Testis (tissue), 5 donors: ENCODE measurements at places on chromosomes 3 and 15. TPM values are rescaled to one million over a fixed set of nuclear protein-coding genes. Genes with fewer than 3 reads are reported as not detected.

DNA sequence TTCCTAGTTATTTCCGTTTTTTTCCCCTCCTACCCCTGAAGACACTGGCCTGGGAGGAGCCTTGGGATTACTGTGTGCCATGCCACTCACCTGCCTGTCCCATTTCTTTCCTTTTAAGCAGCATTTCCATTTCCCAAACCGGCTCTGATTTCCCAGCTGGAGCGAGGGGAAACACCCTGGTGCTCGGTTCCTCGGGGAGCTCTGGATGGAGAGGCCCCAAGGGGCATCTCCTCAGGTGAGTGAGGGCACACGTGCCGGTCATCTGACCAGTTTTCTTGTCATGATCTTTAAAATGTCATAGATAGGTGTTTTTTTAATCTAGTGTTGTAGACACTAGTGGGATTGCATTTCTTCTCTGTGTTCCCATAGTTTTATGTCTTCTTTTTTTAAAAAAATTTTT is 2.7 kb downstream of the ZNF662 start:
- no peaks in the 10 kb centered on the region for H3K27me3 ChIP-seq
- H3K27ac ChIP-seq, result no peak overlapping the region
- no peaks in the 10 kb centered on the region for H3K36me3 ChIP-seq
- H3K4me3 ChIP-seq, result no peak overlapping the region
- DNase-seq, result no peak
- peaks cover 11% of the 10 kb centered on the region for H3K4me1 ChIP-seq

GRCh38 chr3:66394019-66394752 is 106.6 kb downstream of the LRIG1 start:
- no peak overlapping the region for H3K4me3 ChIP-seq
- H3K27ac ChIP-seq, result peak overlapping the region; percentile 44
- no peaks in the 10 kb centered on the region for H3K36me3 ChIP-seq
- DNase-seq, result no peak

GRCh38 chr15:69660114-69660513 is 207.5 kb downstream of the RPLP1 start:
- H3K27ac ChIP-seq, result no peak overlapping the region
- H3K4me1 ChIP-seq, result peaks cover 4% of the 10 kb centered on the region
- no peaks in the 10 kb centered on the region for H3K27me3 ChIP-seq
- no peak overlapping the region for H3K4me3 ChIP-seq
- no peak for DNase-seq

DNA sequence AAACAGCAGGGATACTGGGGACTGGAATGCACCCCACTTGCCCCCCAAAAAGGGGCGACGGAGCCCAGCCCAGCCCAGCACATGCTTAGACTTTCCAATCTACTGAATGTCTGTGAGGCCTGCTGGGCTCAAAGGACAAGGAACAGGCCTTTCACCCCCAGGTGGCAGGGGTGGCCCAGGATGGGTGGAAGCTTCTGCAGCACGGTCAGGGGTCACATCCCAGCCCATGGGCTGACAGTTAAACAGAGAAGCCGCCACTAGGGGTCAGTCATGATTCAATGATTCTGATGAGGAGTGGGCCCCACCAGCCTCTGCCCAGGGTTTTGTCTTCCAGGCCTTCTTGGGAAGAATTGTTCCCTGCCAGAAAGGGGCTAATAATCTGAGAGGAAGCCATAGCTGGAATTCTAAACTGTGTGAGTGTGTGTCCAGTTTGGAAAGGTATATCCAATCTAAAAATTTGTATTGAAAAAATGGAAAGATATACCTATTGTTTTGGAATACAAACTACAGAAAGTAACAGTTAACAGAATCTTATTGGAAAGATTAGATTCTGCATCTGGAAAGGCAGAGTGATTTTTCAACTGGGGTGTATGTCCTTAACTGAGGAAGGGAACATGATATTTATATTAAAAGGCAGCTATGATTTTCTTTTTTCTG is 2.2 kb downstream of the CHRNB4 start:
- H3K36me3 ChIP-seq, result no peaks in the 10 kb centered on the region
- no peak overlapping the region for H3K27ac ChIP-seq
- H3K27me3 ChIP-seq, result no peaks in the 10 kb centered on the region
- H3K4me3 ChIP-seq, result no peak overlapping the region
- H3K4me1 ChIP-seq, result peaks cover 4% of the 10 kb centered on the region
- peak; percentile 79 for DNase-seq

- no peak overlapping the region for H3K4me3 ChIP-seq
- H3K4me1 ChIP-seq, result no peaks in the 10 kb centered on the region
- H3K27ac ChIP-seq, result no peak overlapping the region
Measured at GRCh38 chr3:148930752-148931151, 60.6 kb upstream of the GYG1 start.

DNA sequence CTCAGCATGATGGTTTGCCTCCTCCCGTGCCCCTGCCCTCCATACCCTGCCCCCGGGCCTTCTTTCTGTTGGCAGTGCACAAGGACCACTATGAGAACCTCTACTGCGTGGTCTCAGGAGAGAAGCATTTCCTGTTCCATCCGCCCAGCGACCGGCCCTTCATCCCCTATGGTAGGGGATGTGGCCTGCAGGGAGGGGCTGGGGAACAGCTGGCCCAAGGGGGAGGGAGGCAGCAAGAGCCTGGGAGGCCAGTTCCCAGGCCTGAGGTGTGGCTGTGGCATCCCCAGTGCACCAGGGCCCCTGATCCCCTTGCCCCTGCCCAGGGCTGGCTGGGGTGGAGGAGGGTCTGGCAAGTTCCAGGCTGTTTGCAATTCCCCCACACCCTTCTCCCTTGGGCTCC is 2.6 kb upstream of the PLA2G4B start:
- H3K36me3 ChIP-seq, result no peaks in the 10 kb centered on the region
- no peak overlapping the region for H3K27ac ChIP-seq
- H3K27me3 ChIP-seq, result no peaks in the 10 kb centered on the region
- H3K4me3 ChIP-seq, result no peak overlapping the region

DNA sequence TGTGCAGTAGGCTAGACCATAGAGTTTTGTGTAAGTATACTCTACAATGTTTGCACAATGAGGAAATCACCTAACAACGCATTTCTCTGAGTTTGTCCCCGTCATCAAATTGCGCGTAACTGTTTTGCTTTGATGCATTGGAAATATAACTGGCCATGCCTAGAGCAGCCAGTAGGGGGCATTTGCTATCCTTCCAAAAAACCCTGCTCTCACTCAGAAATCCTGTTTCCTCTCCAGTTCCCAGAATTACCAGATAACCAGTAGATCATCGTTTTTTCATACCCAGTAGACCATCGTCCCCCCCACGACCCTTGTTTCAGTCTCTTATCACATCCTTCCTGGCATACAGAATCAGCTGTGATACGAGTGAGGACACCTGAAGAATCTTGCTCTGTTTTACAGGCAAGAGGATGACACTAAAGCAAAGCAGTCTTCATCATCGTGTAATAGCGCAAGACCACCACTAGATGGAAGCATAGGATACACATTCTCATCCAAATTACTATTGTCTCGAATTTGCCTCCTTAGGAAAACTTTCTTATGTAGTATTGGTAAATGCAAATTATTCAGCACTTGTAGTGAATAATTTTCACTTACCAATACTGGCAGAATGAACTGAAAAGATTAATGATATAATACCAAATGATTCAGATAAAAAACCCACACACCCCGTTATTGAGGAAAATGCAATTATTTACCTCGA is 4.4 kb upstream of the GABRR3 start:
- no peaks in the 10 kb centered on the region for H3K36me3 ChIP-seq
- DNase-seq, result peak; percentile 75
- no peaks in the 10 kb centered on the region for H3K4me1 ChIP-seq
- peak overlapping the region; percentile 22 for H3K4me3 ChIP-seq
- H3K27ac ChIP-seq, result no peak overlapping the region

- H3K36me3 ChIP-seq, result no peaks in the 10 kb centered on the region
- no peak overlapping the region for H3K4me3 ChIP-seq
- no peaks in the 10 kb centered on the region for H3K4me1 ChIP-seq
- no peak overlapping the region for H3K27ac ChIP-seq
- no peaks in the 10 kb centered on the region for H3K27me3 ChIP-seq
- DNase-seq, result no peak
Measured at GRCh38 chr3:196260784-196261183, 26.7 kb downstream of the PCYT1A start.

GRCh38 chr15:40428185-40428584 is 12.6 kb upstream of the BAHD1 start:
- no peaks in the 10 kb centered on the region for H3K4me1 ChIP-seq
- H3K27me3 ChIP-seq, result no peaks in the 10 kb centered on the region
- H3K4me3 ChIP-seq, result no peak overlapping the region
- H3K36me3 ChIP-seq, result no peaks in the 10 kb centered on the region
- DNase-seq, result no peak

DNA sequence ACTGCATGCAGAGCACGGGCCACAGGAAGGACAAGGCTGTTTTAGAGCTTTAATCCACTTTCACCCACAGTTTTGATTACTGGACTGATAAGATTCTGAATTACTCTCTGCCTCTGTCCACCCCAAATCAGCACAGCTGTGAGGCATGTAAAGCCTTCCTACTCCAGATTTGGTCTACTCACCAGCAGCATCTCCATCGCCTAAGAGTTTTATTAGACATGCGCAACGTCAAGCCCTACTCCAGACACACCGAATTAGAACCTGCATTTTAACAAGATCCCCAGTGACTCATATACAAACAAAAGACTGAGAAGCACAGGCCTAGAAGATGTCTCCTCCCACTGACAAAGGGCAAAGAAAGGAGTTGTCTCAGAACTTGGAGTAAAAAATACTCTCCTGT is 221.2 kb downstream of the TUSC7 start:
- no peaks in the 10 kb centered on the region for H3K27me3 ChIP-seq
- H3K4me3 ChIP-seq, result no peak overlapping the region
- no peak for DNase-seq
- H3K36me3 ChIP-seq, result no peaks in the 10 kb centered on the region
- H3K4me1 ChIP-seq, result no peaks in the 10 kb centered on the region

DNA sequence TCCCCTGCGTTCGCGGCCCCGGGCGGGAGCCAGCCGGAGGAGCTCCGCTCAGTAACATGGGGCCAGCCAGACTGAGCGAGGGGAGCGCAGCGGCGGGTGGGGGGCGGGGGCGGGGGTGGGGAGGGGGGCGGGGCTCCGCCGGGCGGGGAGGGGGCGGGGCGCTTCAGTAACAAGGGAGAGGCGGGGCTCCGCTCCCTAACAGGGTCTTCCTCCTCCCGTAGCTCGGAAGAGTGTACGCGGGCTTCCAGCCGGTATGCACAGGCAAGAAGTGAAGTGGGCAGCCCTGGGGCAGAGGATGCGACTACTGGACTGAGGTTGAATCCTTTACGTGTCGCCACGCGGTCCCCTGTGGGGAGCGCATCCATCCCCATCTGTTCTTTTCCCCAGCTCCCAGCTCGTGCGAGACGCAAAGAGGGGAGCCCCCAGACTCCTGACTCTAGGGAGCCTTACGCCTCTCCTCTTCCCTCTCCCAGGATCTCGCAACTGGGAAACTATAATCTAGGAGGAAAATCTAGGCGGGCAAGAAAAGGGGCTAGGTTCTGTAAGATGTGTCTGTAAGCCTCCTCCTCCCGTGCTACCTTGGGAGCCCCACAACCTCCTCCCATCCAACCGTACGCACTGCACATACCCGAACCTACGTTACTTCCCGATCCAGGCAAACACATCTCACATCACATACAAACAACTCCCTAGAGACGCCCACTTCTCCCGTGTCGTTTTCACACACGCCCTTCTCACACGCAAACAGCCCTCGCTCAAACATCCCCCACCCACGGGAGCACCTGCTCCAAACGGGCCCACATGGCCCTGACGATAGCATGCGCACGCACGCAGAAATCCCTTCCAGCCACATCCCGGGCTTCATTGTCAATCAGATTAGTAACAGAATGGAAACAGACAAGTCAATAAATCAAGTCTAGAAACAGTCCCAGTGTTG is at the start of gene SHF:
SHF (minus strand) TSS at position 73 of the 937 bp plus-strand sequence; CDS start at position 58, 15 bp downstream.
- H3K27me3 ChIP-seq, result no peaks in the 10 kb centered on the region
- no peaks in the 10 kb centered on the region for H3K4me1 ChIP-seq
- DNase-seq, result peak; percentile 80
- peak within 1 kb of the TSS; percentile 75 for H3K27ac ChIP-seq
- H3K36me3 ChIP-seq, result no peaks in the 10 kb centered on the region

- no peaks in the 10 kb centered on the region for H3K27me3 ChIP-seq
- no peaks in the 10 kb centered on the region for H3K36me3 ChIP-seq
- H3K4me3 ChIP-seq, result no peak overlapping the region
- H3K4me1 ChIP-seq, result no peaks in the 10 kb centered on the region
- no peak for DNase-seq
Measured at GRCh38 chr15:49323207-49323606, 99.8 kb upstream of the FGF7 start.

The ZNF774 gene
- total RNA-seq, result 2.5 TPM

The EIF1B gene
- 49.6 TPM for total RNA-seq

The REC114 gene
- total RNA-seq, result 28.7 TPM
